ENCODE measurements at places on chromosomes 7 and 10. TPM values are rescaled to one million over a fixed set of nuclear protein-coding genes. Genes with fewer than 3 reads are reported as not detected.

- no peak for DNase-seq
- no peaks in the 10 kb centered on the region for H3K4me1 ChIP-seq
- no peak overlapping the region for H3K4me3 ChIP-seq
Observed at GRCh38 chr10:85542936-85543730, 823.5 kb downstream of the GRID1 start.

GRCh38 chr7:41822259-41822817, 119.4 kb upstream of the INHBA start:
- H3K4me1 ChIP-seq: no peaks in the 10 kb centered on the region
- no peak for DNase-seq
- no peak overlapping the region for H3K4me3 ChIP-seq
- no peak overlapping the region for H3K27ac ChIP-seq

GRCh38 chr7:123941391-123942180, 16.5 kb downstream of the SPAM1 start:
- no peaks in the 10 kb centered on the region for H3K27me3 ChIP-seq
- no peak for DNase-seq
- no peaks in the 10 kb centered on the region for H3K4me1 ChIP-seq
- H3K27ac ChIP-seq: no peak overlapping the region

The C10orf53 gene
- total RNA-seq: not detected

DNA sequence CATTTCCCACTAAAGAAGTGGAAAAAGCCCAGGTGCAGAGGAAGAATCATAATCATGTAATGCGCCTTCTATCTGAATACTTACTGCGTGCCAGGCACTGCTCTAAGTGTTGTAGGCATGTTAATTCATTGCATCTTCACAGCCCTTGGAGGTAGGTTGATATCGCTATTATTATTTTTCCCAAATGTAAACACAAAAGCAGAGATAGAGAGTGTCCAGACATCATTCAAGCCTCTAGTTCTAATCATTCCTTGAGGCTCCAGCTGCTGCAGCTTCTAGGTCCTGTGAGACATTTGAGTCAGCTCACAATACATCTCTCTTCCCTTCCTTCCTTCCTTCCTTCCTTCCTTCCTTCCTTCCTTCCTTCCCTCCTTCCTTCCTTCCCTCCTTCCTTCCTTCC, 25.0 kb downstream of the GALNTL5 start:
- H3K27ac ChIP-seq: no peak overlapping the region
- no peaks in the 10 kb centered on the region for H3K36me3 ChIP-seq

The OIT3 gene
- not detected for total RNA-seq

- DNase-seq: no peak
- no peak overlapping the region for H3K27ac ChIP-seq
- no peaks in the 10 kb centered on the region for H3K4me1 ChIP-seq
- no peak overlapping the region for H3K4me3 ChIP-seq
- H3K36me3 ChIP-seq: no peaks in the 10 kb centered on the region
Observed at GRCh38 chr7:38655833-38656774, 24.9 kb upstream of the AMPH start.

GRCh38 chr10:34180749-34181148, 634.3 kb downstream of the PARD3 start:
- H3K4me1 ChIP-seq: no peaks in the 10 kb centered on the region
- H3K27me3 ChIP-seq: no peaks in the 10 kb centered on the region
- DNase-seq: no peak
- no peaks in the 10 kb centered on the region for H3K36me3 ChIP-seq
- H3K4me3 ChIP-seq: no peak overlapping the region

DNA sequence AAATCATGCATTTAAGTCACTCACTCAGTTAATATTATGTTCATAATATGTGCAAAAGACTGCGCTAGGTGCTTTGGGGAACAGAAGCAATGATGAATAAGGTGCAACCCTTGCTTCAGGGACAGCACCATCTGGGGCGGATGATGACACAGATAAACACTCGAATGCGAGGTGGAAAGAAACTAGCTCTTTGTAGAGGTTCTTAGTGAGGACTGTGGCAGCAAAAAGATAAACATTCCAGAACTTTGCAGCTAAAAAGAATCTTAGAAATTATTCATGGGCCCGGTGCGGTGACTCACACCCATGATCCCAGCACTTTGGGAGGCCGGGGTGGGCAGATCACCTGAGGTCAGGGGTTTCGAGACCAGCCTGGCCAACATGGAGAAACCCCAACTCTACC, 29.8 kb upstream of the CHST15 start:
- H3K4me1 ChIP-seq: no peaks in the 10 kb centered on the region
- no peak overlapping the region for H3K27ac ChIP-seq
- no peaks in the 10 kb centered on the region for H3K36me3 ChIP-seq
- no peaks in the 10 kb centered on the region for H3K27me3 ChIP-seq

GRCh38 chr10:31490858-31491504, 172.0 kb downstream of the ZEB1 start:
- no peak overlapping the region for H3K4me3 ChIP-seq
- no peak overlapping the region for H3K27ac ChIP-seq
- H3K36me3 ChIP-seq: no peaks in the 10 kb centered on the region
- peak; percentile 8 for DNase-seq

GRCh38 chr10:18822156-18822555, 162.9 kb downstream of the ARL5B start:
- H3K4me3 ChIP-seq: no peak overlapping the region
- no peak overlapping the region for H3K27ac ChIP-seq
- no peaks in the 10 kb centered on the region for H3K4me1 ChIP-seq
- no peak for DNase-seq
- no peaks in the 10 kb centered on the region for H3K27me3 ChIP-seq

- no peaks in the 10 kb centered on the region for H3K4me1 ChIP-seq
- H3K36me3 ChIP-seq: no peaks in the 10 kb centered on the region
Observed at GRCh38 chr10:16227674-16228073, 209.1 kb upstream of the PTER start.

DNA sequence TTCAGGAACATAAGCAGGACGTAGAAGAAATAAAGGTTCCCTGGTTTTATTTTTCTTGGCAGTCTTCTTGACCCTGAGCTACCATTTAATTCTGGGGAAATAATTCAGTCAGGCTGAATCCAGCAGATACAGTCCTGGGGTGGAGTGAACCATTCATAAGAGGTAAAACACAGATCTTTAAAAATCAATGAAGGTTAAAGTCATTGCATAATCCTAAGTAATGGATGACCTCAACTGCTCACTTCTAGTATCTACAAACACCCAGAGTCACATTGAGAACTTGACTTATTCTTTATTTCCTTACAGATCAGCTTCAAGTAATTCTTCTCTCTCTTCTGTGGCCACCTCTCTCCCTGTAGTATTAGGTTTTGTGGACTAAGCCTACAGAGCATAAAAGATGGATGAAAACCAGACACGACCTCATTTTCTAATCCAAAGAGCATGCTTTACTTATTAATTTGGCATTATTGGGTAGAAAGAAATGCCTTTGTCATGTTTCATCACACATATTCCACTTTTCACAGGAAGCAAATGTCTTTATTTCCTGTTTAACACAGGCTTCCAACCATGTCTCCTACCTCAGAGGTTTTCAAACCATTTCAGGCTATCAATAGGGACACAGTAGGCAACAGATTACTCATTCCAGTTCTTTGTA, 182.3 kb upstream of the IMMP2L start:
- H3K36me3 ChIP-seq: no peaks in the 10 kb centered on the region
- H3K27ac ChIP-seq: no peak overlapping the region
- no peaks in the 10 kb centered on the region for H3K27me3 ChIP-seq
- no peak for DNase-seq
- H3K4me1 ChIP-seq: no peaks in the 10 kb centered on the region

The SVOPL gene
- not detected for total RNA-seq

DNA sequence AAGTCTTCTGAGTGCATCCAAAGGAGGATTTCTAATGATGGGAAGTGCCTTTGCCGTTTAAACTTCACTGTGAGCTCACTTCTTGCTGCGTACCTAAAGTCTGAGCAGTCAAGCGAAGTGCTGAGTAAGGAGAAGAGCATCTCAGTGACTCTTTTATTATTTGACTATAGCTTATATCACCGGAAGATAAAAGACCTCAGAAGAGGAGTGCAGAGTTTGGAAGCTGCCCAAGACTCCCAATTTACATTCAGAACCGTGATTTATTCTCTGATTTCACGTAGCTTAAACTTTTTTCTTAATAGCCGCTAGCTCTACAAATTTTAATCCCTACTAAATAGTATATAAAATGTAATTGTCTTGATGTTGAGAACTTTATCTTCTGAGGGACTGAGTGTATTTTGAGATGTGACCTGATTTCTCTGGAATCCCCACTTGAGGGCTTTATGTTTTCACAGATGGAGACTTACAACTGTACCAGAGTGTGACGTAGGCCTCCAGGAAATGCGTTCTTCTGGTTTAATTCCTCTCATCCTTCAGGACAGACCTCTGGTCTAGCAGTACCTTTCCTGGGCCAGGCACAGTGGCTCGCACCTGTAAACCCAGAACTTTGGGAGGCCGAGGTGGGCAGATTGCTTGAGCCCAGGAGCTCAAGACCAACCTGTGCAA, 51.1 kb downstream of the CAMK1D start:
- no peaks in the 10 kb centered on the region for H3K36me3 ChIP-seq
- no peak overlapping the region for H3K27ac ChIP-seq
- no peak for DNase-seq
- no peak overlapping the region for H3K4me3 ChIP-seq

DNA sequence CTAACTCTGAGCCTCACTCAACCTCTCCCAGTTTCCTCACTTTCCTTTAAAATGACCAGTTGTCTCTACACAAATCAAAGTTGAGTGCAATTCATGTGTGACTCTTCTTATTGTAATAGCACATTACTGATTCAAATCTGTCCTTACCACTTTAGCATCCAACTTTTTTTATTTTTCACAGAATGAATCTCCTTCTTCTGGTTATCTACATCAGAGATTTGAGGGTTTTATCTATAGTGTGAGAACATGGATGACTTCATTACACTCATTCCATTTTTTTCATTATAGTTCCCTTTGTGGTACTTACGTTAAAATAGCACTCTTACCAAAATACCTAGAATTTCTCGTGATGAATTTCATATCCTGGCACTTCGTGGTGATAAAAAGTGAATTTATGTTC, 43.3 kb downstream of the RTKN2 start:
- no peaks in the 10 kb centered on the region for H3K36me3 ChIP-seq
- no peaks in the 10 kb centered on the region for H3K27me3 ChIP-seq
- DNase-seq: no peak
- no peaks in the 10 kb centered on the region for H3K4me1 ChIP-seq

The PAPOLB gene
- total RNA-seq: 0.20 TPM

The NRAP gene
- total RNA-seq: not detected

- DNase-seq: no peak
- no peaks in the 10 kb centered on the region for H3K36me3 ChIP-seq
- no peak overlapping the region for H3K4me3 ChIP-seq
- H3K27me3 ChIP-seq: no peaks in the 10 kb centered on the region
- H3K4me1 ChIP-seq: peaks cover 23% of the 10 kb centered on the region
- no peak overlapping the region for H3K27ac ChIP-seq
Observed at GRCh38 chr7:1553512-1554210, 2.3 kb downstream of the TMEM184A start.

The RAPGEF5 gene
- total RNA-seq: 15.6 TPM

- no peaks in the 10 kb centered on the region for H3K27me3 ChIP-seq
- no peaks in the 10 kb centered on the region for H3K4me1 ChIP-seq
- DNase-seq: no peak
- H3K4me3 ChIP-seq: no peak overlapping the region
- no peaks in the 10 kb centered on the region for H3K36me3 ChIP-seq
- no peak overlapping the region for H3K27ac ChIP-seq
Observed at GRCh38 chr7:146960773-146961391, 844.3 kb downstream of the CNTNAP2 start.

DNA sequence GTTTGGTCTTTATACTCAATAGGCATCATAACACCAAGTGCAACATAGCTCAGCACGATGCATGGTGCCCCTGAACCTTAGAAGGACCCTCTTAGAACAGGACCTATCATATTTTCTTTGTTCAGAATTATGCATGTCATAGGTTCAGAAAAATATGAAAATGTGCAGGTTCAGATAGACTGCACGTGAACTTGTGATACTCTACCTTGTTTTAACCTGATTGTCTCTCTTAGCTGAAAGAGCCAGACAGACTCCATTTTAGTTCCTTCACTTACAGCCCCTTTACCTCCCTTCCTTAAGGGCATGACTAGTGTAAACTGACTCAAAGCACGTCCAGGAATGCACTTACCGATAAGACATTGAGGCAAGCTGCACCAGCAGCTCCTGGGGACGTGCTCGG, 35.1 kb downstream of the MYOF start:
- H3K4me1 ChIP-seq: peaks cover 67% of the 10 kb centered on the region
- no peak overlapping the region for H3K4me3 ChIP-seq
- peak overlapping the region; percentile 100 for H3K27ac ChIP-seq
- no peaks in the 10 kb centered on the region for H3K27me3 ChIP-seq

DNA sequence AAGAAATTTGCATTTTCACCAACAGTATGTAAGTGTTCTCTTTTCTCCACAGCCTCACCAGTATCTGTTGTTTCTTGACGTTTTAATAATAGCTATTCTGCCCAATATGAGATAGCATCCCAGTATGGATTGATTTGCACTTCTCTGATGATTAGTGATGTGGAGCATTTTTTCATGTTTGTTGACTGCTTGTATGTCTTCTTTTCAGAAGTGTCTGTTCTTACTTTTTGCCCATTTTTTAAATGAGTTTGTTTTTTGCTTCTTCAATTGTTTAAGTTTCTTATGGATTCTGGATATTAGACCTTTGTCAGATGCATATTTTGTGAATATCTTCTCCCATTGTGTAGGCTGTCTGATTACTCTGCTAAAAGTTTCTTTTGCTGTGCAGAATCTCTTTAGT, 12.2 kb upstream of the TPK1 start:
- no peak overlapping the region for H3K4me3 ChIP-seq
- H3K36me3 ChIP-seq: no peaks in the 10 kb centered on the region
- no peak for DNase-seq
- no peaks in the 10 kb centered on the region for H3K4me1 ChIP-seq

The VTI1A gene
- 80.7 TPM for total RNA-seq

- H3K4me3 ChIP-seq: no peak overlapping the region
- no peaks in the 10 kb centered on the region for H3K36me3 ChIP-seq
- no peak for DNase-seq
- no peak overlapping the region for H3K27ac ChIP-seq
Observed at GRCh38 chr10:4270116-4270515, 485.1 kb upstream of the KLF6 start.

- DNase-seq: no peak
- H3K4me3 ChIP-seq: no peak overlapping the region
- no peaks in the 10 kb centered on the region for H3K27me3 ChIP-seq
- H3K36me3 ChIP-seq: no peaks in the 10 kb centered on the region
Observed at GRCh38 chr7:12674053-12674452, 13.4 kb upstream of the ARL4A start.

Data from HCT116 (cell line).